Keratinocyte (primary cell): ENCODE measurements at places on chromosomes 2 and 18. TPM values are rescaled to one million over a fixed set of nuclear protein-coding genes. Genes with fewer than 3 reads are reported as not detected.

GRCh38 chr2:121382744-121383143, 97.7 kb upstream of the TFCP2L1 start:
- peaks cover 15% of the 10 kb centered on the region for H3K4me1 ChIP-seq
- no peak overlapping the region for H3K27ac ChIP-seq
- no peak overlapping the region for H3K4me3 ChIP-seq
- peaks cover 25% of the 10 kb centered on the region for H3K36me3 ChIP-seq

DNA sequence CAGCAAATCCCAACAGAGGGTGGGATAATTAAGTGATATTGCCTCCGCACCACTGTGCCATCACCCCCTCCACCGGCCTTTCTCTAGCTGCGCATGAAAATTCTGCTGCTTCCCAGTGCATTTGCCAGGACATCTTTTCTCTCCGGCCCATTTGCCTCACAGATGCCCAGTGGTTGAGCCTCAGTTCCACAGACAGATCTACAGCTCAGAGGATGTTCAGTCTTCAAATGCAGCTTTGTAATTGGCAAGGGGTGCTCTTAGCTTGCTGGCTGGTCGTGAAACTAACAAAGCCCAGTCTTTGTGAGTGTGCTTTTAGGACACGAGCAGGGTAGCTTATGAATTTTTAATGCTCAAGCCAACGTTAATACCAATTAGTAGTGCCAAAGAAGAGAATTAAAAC, 253.3 kb upstream of the REV1 start:
- no peak overlapping the region for H3K27ac ChIP-seq
- no peak overlapping the region for H3K4me3 ChIP-seq
- no peaks in the 10 kb centered on the region for H3K36me3 ChIP-seq
- H3K4me1 ChIP-seq = no peaks in the 10 kb centered on the region
- no peaks in the 10 kb centered on the region for H3K27me3 ChIP-seq

- DNase-seq = no peak
- H3K27me3 ChIP-seq = no peaks in the 10 kb centered on the region
- H3K36me3 ChIP-seq = no peaks in the 10 kb centered on the region
Measured at GRCh38 chr2:37501113-37501512, 156.7 kb downstream of the QPCT start.

DNA sequence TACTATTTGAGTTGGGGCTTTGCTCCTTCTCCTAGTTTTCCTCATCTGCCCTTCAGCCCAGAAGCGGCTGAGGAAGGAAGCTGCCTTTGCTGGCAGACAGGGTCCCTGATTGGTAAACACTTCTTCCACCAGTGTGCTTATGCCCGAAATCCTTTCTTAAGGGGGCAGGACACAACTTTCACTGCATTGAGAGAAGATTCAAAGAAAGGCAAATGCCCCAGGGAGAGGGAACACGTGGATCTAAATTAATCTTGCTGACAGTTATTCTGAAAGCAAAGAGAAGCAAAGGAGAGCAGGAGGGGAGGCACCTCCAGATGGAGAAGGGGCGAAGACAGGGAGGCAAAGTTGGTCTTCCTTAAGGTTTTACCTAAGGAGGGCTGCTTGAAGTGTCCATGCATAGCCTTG, 92.1 kb upstream of the EFEMP1 start:
- H3K4me3 ChIP-seq = no peak overlapping the region
- no peaks in the 10 kb centered on the region for H3K36me3 ChIP-seq
- H3K27me3 ChIP-seq = no peaks in the 10 kb centered on the region
- no peak for DNase-seq

DNA sequence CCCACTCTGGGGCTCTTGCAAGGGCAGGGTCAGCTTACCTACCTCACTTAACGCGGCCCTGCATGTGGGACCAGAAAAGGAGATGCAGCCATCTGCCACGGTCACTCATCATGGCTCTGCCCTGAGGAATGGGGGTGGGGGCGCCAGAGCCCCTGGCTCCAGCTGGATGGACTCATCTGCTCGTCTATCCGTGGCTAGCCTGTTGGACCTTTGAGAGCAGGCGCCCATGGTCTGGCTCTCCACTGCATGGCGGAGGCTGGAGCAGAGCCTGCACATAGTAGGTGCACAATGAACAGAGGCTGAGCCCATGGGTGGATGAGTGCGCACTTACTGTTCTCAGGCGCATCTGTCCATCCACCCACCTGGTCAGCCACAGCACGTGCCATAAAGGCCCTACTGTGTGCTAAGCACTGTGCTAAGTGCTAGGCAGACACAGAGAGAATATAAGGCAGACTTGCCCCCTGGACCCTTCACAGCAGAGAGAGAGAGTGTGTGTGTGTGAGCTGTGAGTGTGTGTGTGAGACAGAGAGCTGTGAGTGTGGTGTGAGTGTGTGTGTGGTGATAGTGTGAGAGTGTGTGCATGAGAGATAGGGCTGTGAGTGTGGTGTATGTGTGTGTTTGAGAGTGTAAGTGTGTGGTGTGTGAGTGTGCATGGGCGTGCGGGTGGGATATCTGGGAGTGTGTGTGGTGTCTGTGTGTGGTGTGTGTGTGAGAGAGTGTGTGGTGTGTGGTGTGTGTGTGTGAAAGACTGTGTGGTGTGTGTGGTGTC, 151.3 kb downstream of the TFCP2L1 start:
- no peak for DNase-seq
- H3K27ac ChIP-seq = no peak overlapping the region
- H3K27me3 ChIP-seq = no peaks in the 10 kb centered on the region
- H3K4me1 ChIP-seq = no peaks in the 10 kb centered on the region
- no peaks in the 10 kb centered on the region for H3K36me3 ChIP-seq

DNA sequence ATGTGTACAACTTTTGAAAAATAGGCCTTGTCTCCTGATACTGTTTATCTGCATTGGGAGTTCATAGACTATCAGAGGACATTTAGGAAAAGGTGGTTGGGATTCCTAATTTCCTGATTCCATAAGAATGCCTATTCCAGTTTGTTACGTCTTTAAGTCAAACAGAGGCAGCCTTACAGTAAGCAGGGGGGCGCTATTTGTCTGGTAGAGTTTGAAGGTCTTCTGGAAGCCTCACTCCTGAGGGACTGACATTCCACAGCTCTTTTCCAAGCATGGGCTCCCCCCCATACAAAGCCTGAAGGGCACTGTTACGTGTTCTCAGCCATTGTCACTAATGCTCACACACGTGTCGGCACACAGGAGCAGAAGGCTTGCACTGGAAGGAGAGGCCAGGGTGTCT, 154.3 kb downstream of the PTGR3 start:
- H3K36me3 ChIP-seq = no peaks in the 10 kb centered on the region
- no peak overlapping the region for H3K27ac ChIP-seq
- H3K27me3 ChIP-seq = no peaks in the 10 kb centered on the region
- DNase-seq = no peak
- H3K4me3 ChIP-seq = no peak overlapping the region

GRCh38 chr18:62928326-62928725, 213.0 kb downstream of the PHLPP1 start:
- H3K4me3 ChIP-seq = no peak overlapping the region

GRCh38 chr2:24421668-24422067, 61.3 kb upstream of the ITSN2 start:
- no peak for DNase-seq
- H3K4me1 ChIP-seq = no peaks in the 10 kb centered on the region
- no peaks in the 10 kb centered on the region for H3K36me3 ChIP-seq
- no peaks in the 10 kb centered on the region for H3K27me3 ChIP-seq
- no peak overlapping the region for H3K27ac ChIP-seq

- H3K27me3 ChIP-seq = no peaks in the 10 kb centered on the region
- H3K27ac ChIP-seq = no peak overlapping the region
- DNase-seq = no peak
Measured at GRCh38 chr2:132943829-132944228, 273.8 kb upstream of the LYPD1 start.

DNA sequence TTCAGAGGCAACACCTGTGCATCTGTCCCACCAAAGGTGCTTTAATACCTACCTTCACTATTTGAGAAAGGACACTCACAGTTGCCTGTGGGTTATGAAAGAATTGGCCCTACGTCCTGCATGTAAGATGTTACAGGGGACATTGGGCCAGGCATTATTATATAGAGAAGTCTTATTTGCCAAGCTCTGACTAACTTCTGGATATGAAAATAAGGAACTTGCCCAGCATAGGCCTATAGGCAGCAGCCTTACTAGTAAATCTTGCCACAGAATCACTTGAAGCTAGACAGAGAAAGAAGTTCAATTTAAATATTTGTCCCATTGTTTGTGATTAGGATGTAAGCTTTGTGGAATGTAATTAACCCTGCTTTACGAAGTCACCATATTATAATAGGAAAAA, 41.7 kb downstream of the NLRC4 start:
- H3K27ac ChIP-seq = no peak overlapping the region
- no peaks in the 10 kb centered on the region for H3K27me3 ChIP-seq
- H3K4me1 ChIP-seq = no peaks in the 10 kb centered on the region

- H3K4me1 ChIP-seq = no peaks in the 10 kb centered on the region
- no peak overlapping the region for H3K4me3 ChIP-seq
- H3K27ac ChIP-seq = no peak overlapping the region
- no peaks in the 10 kb centered on the region for H3K36me3 ChIP-seq
- no peak for DNase-seq
- no peaks in the 10 kb centered on the region for H3K27me3 ChIP-seq
Measured at GRCh38 chr2:7438855-7439254, 521.6 kb downstream of the RNF144A start.

DNA sequence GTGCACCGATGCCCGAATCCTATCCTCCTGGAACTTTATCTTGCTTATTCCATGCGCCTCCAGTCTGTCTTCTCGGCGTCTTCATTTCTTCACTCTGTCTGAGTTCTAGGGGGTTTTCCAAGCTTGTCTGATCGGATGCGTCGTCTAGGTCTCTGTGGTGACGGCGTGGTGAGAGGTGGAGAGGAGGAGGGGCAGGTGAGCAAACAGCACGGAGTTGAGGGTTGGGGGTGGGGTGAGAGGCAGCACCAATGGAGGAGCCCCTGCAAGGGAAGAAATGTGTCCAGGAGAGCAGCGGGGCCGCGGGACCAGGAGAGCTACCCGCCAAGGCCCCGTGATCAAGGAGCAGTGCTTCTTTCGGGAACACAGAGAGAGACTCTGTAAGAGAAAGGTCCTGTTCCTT, 131.3 kb upstream of the TWIST2 start:
- H3K4me1 ChIP-seq = peaks cover 15% of the 10 kb centered on the region
- no peak overlapping the region for H3K4me3 ChIP-seq
- peaks cover 7% of the 10 kb centered on the region for H3K27me3 ChIP-seq
- no peak for DNase-seq
- H3K36me3 ChIP-seq = no peaks in the 10 kb centered on the region

DNA sequence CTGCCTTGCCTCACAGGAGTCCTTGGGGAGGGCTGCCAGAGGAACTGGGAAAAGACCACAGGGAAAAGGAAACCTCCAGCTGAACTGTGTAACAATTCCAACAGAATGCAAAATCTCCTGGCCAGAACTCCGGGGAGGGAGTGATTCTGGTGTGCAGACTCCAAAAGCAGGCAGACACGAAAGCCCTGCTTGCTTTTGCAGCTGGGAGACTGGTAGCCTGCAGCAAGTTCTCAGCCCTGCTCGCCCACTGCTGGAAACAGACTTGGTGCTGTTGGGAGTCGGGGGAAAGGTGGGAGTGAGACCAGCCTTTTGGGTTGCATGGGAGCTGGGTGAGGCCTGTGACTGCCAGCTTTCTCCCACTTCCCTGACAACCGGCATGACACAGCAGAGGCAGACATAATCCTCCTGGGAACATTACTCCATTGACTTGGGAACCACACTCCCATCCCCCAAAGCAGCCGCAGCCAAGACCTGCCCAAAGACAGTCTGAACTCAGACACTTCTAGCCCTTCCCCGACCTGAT, 26.0 kb upstream of the NMI start:
- no peak overlapping the region for H3K4me3 ChIP-seq
- no peaks in the 10 kb centered on the region for H3K27me3 ChIP-seq
- no peaks in the 10 kb centered on the region for H3K4me1 ChIP-seq
- no peak overlapping the region for H3K27ac ChIP-seq
- no peak for DNase-seq

GRCh38 chr2:236813766-236814165, 244.1 kb downstream of the ACKR3 start:
- DNase-seq = no peak
- H3K27me3 ChIP-seq = no peaks in the 10 kb centered on the region
- H3K36me3 ChIP-seq = no peaks in the 10 kb centered on the region
- no peak overlapping the region for H3K4me3 ChIP-seq

DNA sequence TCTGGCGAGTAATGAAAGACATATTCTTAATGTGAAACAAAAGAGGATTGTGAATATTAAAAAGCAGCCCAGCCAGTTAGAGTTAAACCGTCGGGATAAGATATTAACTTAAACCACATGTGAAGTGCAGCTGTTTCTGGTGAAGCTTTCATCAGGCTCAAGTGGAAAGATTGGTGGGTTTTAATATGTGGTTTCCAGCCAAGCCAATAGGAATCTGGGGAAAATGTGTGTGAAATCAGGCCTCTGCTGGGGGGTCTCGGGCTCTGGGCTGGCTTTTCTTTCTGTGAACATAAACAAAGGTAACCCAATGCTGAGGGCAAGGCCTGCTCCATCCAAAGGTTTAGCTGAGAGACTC, 279.6 kb downstream of the SLC4A3 start:
- no peak overlapping the region for H3K27ac ChIP-seq
- no peaks in the 10 kb centered on the region for H3K27me3 ChIP-seq
- no peak for DNase-seq
- H3K36me3 ChIP-seq = no peaks in the 10 kb centered on the region
- H3K4me1 ChIP-seq = no peaks in the 10 kb centered on the region

The PRKAG3 gene
- not detected in 3 replicates for polyA plus RNA-seq

The COLEC12 gene
- polyA plus RNA-seq = not detected in 3 replicates

The TNFAIP6 gene
- polyA plus RNA-seq = 0.12 to 0.21 TPM in 2 of 3 replicates, not detected in the other
